Inflammatory macrophage (primary cell): ENCODE measurements at places on chromosomes 11 and 22.

DNA sequence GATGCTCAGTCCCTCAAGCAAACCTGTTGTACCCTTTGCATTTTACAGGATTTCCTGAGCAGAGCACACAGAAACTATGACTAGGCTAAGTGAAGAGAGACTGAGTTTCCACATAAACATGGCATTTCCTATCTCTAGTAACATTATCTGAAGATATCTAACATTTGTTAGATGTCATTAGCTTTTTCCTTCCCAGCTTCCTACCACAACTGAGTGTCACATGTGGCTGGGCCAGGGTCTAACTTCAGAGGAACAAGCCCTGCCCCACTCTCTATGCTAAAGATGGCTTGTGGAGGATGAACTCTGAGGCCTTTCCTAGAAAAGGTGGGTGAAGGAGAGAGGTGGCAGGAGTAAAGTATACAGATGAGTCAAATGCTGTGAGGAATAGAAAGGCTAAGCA is 16.5 kb downstream of the C22orf42 start:
- no peak for DNase-seq

- no peak for DNase-seq
These were observed 77.5 kb downstream of the AMOTL1 start for GRCh38 chr11:94845622-94846021.

DNA sequence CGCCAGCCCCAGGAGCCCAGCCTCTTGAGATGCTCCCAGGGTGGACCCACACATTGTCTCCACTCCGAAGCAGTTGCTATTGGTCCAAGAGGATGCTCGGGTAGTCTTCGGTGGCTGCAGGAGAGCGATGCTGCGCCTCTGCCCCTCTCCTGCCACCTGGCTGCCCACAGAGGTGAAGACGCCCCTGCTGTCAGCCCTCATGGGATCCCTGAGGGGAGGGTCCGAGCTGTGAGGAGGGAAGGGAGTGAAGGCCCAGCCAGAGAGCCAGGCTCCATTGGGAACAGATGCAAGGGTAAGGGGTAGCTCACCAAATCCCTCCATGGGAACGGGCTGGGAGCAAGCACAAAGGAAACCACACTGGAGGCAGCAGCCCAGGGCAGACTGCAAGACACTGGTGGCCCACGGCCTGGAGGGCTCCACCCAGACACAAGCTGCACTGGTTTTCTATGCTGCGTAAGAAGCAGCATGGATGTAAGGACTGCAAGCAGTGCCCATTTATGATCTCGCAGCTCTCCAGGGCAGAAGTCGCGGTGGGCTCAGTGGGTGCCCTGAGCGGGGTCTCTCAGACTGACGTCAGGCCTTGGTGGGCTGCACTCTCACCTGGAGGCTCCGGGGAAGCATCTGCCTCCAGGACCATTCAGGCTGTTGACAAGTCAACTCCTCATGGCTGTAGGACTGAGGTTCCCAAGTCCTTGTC is 15.7 kb downstream of the TSPAN32 start:
- no peak for DNase-seq

- no peak for DNase-seq
These were observed 103.4 kb upstream of the NECTIN1 start for GRCh38 chr11:119832202-119832935.

DNA sequence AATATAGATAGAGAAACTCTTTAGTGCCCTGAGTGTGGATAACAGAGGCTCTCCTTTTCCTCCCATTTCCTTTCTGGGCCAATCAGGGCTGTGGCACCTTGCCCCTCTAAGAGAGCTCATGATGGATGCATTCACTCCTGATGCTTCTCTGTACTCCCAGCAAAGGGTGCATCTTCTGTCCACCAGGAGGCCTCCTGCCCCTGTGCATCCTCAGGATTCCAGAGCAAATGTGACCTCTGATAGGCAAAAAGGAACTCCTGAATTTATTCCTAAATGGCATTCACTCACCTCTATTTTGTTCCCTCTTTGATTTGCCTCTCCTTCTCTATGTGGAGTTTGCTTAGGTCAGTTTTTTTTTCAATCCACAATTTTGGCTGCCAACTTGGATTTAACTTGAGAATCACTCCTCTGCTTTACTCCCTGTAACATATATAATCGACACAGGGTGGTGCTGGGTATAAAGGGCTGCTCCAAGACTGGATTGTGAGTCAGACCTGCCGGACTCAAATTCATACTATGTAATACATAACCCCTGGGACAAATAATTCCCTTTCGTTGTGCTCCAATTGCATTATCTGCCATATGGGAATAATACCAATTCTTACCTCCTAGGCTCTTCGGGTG is 1.1 kb upstream of the MRGPRX4 start:
- no peak for DNase-seq

GRCh38 chr11:65423516-65424204 is 1.1 kb downstream of the NEAT1 start:
- DNase-seq = peak; percentile 57

DNA sequence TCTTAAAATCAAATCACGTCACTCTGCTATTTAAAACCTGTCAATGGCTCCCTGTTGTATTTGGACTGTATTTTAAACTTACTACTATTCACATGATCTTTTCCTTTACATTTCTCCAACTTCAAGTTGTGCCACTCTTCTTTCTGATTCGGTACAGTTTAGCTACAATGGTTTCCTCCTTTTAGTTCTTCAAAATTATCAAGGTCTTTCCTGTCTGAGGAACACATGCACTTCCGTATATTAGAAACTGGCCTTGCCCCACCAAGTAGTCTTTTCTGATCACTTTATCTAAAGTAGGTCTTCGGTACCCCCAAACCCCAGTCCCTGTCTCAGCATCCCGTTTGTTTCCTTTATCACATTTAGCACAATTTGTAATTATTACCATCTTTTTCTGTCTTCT is 81.8 kb downstream of the MTMR3 start:
- DNase-seq = peak; percentile 31

DNA sequence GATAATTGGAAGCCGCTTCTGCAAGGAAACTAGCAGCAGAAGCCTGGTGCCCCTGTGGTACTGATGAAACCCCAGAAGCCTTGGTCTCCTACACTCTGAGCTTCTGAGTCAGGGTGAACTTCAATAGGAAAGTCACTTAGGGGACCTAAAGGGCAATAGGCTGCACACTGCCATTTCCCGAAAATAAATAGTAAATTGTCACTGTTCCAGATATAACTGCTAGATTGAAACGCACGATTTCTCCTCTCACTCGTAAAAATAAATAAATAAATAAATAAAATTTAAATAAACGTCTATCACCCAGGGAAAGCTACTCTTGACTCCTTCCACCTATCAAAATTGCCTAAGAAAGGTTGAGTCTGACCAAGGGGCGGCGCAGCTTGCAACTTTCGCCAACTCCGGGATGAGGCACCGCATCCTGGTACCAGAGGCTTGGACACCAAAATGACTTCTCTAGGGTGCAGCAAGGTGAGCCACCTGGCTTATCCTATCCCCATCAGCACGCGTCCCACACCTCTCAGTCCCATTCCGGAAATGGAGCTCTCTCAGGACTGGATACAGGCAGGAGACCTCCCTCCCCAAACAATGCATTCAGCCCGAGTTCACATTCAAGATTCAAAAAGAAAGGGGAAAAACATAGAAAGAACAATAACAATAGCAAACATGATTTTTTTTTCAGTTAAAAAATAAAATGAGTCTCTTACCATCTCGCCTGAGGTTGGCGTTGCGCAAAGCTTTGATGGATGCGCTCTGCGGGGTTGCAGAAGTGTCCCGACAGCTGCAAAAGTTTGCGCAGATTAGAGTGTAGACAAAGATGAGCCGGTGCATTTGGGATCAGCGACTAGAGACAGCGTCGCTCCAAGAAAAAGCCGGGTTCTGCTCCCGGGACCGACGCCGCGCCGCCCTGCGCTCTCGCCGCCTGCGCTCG is 583 bp downstream of the PDGFD start:
- DNase-seq = peak; percentile 1

- no peak for DNase-seq
These were observed 118.3 kb upstream of the RCN1 start for GRCh38 chr11:31972623-31973022.

DNA sequence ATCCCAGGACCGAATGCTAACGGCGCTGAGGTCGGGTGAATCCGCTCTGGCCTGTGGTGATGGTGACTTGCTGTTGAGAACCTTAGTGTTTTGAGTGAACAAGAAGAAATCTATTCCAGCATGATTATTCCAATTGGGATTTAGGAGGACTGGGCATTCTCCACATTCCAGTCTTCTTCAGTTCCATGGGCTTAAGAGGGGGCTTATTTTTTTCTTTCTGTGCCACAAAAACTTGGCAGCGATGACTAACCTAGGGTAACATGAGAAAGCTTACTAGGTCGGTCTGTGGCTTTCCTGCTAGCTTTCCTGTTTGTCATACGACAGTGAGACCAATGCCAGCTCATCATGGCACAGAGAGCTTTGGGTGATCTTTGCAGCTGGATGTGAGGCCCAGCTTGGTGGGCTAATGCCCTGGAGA is 62.9 kb upstream of the ATXN10 start:
- no peak for DNase-seq

DNA sequence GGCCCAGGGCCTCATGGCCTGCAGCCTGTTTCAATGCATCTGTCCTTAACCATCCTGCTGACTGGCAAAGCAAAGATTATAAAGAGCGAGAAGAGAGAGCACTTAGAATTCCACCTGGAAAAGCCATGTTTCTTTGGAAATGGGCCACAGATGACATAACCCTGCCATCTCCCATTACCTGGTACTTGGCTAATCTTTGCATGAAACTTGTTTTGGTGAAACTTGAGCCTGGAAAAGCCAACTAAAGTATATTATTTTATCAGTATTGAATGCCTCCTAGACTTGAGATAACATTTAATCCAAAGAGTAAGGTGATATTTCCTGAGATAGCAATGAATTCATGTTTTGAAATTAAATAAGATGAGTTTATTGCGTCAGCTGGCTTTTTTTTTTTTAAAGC is 72.6 kb downstream of the NAV2 start:
- DNase-seq = no peak

GRCh38 chr22:50074551-50075530 is 10.4 kb downstream of the MLC1 start:
- no peak for DNase-seq

- no peak for DNase-seq
These were observed 106.8 kb downstream of the KIRREL3 start for GRCh38 chr11:126893796-126894195.

GRCh38 chr11:61682093-61682732 is 2.0 kb downstream of the DAGLA start:
- peak; percentile 55 for DNase-seq

GRCh38 chr11:33542921-33543320 is 157.7 kb downstream of the C11orf91 start:
- peak; percentile 54 for DNase-seq

GRCh38 chr11:9601037-9601875 is 27.8 kb downstream of the WEE1 start:
- peak; percentile 69 for DNase-seq

DNA sequence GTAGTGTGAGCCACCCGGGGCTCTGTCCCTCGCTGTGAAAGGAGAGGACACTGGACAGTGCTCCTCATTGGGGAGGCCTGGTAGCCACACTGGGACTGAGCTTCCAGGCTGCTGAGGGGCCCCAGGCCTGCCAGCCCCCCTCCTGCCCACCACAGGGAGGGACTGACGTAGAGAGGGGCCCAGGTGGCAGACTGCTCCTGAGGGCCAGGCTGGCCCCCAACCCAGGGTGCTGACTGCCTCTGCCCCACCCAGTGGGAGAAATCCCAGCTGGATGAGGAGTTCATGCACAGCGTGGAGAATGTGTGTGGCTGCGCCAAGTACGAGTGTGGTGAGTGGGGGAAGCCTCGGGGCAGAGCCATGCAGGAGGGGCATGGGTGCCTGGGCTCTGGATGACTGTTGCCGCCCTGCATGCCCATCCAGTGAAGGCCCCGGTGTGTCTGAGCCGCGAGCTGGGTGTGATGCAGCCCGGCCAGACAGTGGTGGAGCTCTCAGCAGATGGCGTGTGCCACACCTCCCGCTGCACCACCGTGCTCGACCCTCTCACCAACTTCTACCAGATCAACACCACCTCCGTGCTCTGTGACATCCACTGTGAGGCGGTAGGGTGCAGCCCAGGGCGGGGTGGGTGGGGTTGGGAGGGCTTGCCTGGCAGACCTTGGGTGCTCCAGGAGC is 78.7 kb upstream of the MYOD1 start:
- DNase-seq = no peak

- no peak for DNase-seq
These were observed 150.7 kb downstream of the ADAMTS15 start for GRCh38 chr11:130599073-130599654.

DNA sequence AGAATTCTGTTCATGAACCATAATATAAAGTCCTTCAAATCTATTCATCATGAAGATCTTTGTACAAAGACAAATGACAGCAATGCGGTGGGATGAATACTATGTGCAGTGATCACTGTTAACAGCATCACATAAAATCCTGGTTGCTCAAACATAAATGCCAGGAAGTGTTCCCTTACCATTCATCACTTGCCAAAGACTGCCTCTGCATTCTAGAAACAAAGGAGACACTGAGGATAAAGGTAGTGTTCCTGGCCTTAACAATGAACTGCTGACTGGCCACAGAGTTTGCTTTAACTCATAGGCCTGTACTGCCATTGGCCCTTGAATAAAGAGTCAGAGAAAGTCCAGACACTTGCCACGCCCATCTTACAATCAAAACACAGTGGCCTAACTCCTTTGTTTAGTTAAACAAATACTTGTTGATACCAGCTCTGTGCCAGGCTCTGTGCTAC is 29.5 kb downstream of the C2CD3 start:
- DNase-seq = no peak

DNA sequence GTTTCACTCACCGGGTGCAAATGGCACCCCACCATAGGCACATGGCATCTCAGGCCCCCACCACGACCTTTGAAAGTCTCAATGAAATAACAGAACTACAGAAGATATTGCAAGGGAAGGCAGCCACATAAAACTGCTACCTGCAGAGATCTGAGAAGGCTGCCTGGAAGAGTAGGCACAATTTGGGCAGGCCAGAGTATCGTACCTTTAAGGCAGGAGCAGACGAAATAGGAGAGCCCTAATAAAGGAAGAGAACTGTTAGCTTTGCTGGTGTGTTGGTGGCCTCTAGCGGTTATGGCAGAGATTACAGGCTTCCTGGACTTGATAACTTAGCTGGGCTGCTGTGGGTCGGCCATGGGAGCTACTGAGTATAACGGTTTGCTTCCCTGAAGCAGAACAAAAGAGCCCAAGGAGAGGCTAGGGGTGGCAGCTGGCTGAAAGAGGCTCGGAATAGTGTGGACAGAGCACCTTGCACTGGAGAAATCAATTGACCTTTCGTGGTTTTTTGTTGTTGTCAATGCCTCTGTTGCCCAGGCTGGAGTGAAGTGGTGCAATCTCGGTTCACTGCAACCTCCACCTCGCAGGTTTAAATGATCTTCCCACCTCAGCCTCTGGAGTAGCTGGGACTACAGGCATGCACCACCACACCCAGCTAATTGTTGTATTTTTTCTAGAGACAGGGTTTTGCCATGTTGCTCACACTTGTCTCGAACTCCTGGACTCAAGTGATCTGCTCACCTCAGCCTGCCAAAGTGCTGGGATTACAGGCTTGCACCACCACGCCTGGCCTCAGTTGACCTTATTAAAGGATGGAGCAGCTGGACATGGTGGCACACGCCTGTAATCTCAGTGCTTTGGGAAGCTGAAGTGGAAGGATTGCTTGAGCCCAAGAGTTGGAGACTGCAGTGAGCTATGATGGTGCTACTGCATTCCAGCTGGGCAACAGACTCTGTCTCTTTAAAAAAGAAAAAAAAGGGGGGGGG is 4.8 kb downstream of the SDF2L1 start:
- peak; percentile 87 for DNase-seq

GRCh38 chr22:25420471-25420924 is 144.0 kb upstream of the GRK3 start:
- DNase-seq = no peak

- no peak for DNase-seq
These were observed 3.9 kb downstream of the LRRC10B start for GRCh38 chr11:61512435-61512834.
